ENCODE measurements at places on chromosomes 13 and 19.

DNA sequence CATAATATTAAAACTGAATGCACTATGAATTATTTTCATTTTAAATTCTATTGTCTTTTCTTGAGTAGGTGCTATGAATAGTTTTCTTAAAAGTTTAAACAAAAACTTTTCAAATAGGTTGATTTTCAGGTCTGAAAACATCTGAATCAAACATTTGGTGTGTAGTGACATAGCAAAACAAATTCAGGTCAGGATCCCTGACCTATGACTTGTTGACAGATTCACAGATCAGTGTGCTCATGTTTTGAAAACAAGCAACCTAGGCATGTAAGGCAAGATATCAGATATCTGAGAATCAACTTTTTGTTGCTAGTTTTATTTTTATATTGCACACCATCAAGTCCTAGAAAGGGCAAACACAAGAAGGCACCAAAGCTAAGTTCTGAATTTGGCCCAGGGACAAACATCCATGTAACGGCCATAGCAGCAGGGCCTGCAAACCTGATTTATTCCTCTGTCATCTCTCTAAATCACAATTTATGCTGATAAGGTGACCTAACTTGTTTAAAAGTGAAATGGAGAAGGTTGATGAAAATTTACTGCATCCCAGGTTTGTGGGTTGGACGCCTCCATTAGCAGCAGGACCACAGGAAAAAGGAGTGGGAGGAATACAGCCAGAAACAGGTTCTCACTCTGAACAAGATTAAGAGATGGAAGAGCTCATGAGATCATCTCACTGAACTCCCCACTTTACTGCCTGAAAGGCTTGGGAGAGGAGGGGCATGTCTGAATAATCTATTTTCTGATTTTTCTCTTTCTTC is 337.7 kb downstream of the KCNRG start:
- no peak for DNase-seq

- DNase-seq, result no peak
These were observed 263.7 kb downstream of the TEX29 start for GRCh38 chr13:111584101-111584672.

GRCh38 chr19:30897034-30897433 is 452.2 kb downstream of the TSHZ3 start:
- DNase-seq, result no peak

DNA sequence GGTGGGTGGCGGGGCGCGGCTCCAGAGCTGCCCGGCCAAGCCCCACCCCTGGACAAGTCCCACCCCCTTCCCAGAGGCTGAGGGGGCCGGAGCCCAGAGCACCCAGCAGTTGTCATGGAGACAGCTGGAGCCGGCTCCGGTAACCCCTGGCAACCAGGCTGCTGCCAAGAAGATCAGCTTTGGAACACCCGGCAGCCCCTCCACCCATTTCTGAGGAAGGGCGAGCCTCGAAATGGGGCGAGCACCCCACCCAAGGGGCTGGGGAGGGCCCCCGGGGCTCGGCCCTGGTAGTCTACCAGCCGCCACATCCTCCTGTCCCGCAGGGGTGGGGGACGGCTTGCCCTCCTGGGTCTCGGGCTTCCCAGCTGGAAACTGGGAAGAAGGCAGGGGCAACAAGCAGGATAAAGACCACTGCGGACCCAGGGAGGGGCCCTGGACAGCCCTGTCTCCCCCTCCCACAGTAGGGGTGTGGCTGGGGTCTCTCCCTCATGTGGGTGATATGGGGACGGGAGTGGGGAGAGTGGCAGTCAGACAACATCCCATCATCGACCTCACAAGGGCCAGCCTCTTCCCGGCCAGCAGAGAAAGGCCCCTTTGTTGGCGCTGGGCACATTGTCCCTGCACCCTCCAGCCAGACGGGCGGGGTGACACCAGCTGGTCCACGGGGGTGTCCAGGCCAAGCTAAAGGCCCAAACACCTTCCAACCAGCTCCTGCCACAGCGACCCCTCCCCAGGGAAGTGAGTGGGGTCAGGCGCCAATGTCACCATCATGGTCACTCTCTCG is 1.5 kb downstream of the CERS1 start:
- DNase-seq, result peak; percentile 28

GRCh38 chr13:40619479-40619814 is 47.0 kb downstream of the FOXO1 start:
- DNase-seq, result no peak

DNA sequence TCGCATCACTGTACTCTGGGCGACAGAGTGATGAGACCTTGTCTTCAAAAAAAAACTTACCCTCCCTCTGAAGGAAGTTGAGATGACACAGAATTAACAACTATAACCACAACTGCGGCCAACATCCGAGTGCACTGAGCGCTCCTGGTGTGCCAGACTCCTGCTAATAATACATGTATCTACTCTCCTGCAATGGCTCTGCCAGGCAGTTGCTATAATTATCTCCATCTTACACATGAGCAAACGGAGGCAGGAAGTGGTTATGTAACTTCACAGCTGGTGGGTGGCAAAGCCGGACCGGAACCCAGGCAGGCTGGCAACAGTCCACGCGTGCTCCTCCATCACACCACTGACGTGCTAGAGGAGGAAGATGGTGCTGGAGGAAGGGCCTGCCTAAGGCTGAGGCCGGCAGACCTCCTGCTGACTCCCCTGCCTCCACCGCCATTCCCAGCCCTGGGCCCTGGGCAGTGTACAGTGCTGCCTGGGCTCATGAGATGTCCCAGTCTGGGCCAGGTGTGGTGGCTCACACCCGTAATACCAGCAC is 12.6 kb downstream of the XRCC1 start:
- peak; percentile 28 for DNase-seq

- DNase-seq, result no peak
These were observed 9.0 kb downstream of the CAPN12 start for GRCh38 chr19:38735257-38735686.

- DNase-seq, result no peak
These were observed 53.4 kb upstream of the KLF12 start for GRCh38 chr13:74187564-74187963.
